ENCODE measurements at places on chromosomes 11 and 22.

- DNase-seq = no peak
Measured at GRCh38 chr11:75068993-75069392, 27.7 kb downstream of the OR2AT4 start.

DNA sequence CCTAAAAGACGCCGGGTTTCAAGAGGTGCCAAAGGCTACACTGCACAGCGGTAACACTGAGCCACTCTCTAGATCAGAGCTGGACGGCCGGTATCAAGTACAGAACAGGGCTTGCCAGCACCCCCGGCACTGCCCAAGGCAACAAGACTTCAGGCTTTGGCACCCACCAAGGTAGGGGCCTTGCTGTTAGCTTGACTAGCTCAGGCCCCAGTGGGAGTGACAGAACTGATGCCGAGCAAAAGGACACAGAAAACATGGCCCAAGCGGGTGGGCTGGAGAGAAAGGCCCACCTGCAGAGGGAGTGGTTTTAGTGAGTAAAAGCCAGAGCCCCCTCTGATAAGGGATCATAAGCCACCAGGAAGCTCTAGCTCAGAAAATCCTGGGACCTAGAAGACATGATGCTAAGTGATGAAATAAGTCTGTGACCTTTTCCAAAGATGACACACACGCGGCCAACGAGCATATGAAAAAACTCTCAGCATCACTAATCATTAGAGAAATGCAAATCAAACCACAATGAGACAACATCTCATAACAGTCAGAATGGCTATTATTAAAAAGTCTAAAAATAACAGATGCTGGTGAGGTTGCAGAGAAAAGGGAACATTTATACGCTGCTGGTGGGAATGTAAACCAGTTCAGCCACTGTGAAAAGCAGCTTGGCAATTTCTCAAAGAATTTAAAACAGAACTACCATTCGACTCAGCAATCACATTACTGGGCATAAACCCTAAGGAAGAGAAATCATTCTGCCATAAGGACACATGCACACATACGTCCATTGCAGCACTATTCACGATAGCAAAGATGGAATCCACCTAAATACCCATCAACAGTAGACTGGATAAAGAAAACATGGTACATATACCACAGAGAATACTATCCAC is 12.9 kb downstream of the EHD1 start:
- no peak for DNase-seq

DNA sequence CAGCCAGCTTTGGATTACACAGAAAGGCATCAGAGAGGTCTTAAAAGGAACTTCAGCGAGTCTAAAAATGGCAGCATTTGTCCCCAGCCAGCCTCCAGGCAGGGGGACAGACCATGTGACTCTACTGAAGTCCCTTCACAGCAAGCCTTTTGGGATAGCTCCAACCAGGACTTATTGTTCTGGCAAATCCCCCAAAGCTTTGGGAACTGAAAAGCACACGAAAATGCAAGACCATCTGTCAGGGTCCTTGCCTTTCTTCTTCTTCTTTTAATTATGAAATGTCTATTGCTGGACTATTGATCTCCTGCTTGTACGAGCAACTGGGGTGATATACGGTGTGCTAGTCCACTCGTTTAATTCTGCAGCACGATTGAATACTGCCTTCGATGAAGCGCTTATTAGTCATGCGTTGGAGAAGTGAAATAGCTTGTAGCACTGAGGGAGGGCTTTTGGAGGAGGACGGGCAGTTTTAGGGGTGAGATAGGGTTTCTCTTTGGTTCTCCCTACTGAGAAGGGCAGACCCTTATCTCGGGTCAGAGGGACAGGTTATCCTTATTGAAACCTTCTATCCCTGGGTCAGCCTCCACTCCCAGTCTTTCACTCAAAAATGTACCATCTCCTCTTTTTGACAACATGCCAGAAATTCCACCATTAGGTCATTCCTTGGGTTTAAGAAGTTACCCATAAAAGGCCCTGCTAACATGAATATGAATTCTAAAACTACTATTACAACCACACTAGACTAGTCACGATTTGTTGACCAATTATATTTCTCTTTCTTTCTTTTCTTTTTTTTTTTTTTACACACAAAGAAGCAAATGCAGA is 416.4 kb downstream of the MIAT start:
- DNase-seq = no peak

DNA sequence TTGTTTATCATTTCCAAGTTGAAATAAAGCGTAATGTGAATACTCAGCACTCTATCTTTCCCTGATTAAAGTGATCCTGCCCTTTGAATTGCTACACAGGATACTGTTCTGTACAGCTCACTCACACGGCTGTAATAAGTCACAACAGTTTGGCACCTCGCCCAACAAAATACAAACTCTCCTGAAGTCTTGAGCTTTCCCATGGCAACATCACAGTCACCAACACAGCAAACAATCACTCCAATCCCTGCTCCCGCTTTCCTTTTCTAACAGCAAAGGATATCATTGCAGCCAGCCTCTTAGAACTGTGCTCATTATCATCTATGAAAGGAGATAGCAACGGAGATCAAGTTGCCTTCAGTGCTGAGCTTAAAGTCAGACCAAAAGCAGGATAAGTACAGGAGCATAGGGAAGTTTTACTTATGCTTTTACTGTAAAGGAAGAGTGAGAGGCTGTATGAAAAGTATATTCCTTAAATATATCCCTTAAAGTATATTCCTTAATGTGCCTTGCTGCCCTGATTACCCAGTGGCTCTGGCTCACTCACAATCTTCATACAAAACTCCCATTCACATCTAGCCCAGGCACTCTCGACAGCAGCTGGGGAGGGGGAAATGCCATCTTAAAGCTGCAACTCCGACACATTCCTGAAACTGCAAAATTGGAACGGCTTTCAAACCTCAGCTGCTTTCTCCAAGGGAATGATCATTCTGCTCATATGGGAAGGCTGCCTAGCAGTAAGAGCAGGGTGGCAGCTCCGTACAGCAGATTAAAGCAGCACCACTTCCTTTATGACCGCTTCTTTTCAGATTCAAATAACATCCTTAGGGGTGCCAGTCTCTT is 35.8 kb downstream of the MAML2 start:
- no peak for DNase-seq

GRCh38 chr22:22376352-22376706 is 131.7 kb downstream of the VPREB1 start:
- DNase-seq = no peak

DNA sequence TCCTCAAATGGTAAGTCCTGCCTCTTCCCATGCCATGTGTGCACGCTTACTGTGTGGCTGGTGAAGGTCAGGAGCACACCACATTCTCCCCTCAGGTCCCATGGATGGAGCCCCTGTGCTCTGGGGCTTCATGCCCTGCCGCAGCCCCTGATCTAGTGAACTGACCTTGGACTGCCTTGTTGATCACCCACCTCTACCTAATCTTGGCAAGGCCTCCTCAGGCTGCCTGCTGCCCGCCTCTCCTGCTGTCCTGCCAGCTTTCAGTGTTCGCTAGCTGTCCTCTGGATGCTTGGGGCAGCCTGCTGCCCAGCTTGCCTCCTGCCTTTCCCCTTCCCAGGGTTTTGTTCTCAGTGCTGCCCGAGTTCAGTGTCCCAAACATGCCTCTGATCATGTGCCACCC is 38.1 kb downstream of the CABIN1 start:
- no peak for DNase-seq

DNA sequence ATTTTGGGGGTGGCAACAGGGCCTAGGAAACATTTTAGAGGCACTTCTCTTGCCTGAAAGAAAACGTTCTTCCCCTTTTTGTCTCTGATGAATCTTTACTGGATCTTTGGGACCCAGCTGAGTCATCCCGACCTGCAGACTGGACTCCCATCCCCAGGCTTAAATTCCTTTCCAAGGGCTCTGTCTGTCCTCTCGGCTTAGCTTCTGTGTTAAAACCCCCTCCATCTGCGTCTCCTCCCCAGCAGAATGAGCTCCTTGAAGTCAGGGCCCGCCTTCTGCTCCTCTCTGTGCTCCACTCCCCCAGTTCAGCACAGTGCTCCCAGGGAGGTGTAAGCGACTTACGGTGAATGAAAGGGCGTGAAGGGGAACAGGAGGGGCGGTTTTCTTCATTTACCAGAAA is 895 bp upstream of the DAGLA start:
- DNase-seq = no peak

GRCh38 chr11:95563859-95564258 is 225.7 kb downstream of the FAM76B start:
- DNase-seq = no peak

- no peak for DNase-seq
Measured at GRCh38 chr11:89608234-89608966, 101.7 kb upstream of the TRIM77 start.

DNA sequence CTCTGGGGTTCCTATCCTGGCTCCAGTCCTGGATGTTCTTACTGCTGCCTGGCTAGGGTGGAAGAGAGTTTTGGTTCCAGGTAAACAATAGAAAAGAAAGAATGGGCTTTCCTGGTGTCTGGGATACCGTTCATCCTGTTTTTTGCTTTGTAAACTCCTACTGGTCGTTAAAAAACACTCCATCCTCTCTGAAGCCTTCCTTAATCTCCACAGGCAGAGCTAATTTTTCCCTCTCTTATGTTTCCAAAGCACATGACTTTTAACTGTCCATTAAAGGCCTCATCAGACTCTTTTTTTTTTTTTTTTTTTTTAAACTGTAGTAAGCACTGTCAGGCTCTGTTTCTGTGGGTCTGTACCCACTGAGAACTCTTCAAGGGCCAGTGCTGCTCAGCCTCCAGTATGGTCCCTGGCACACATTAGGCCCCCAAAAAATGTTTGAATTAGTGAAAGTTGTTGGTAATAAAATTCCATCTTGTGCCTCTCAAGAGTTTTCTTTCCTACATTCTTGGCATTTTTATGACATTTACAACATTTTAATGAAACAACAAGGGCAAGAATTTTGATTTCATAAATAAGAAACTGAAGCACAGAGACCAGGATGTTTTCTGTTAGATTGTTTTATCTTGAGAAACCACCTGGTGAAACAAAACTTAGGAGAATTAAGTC is 104.2 kb downstream of the TEAD1 start:
- no peak for DNase-seq

- DNase-seq = no peak
Measured at GRCh38 chr22:17135153-17135760, 14.1 kb upstream of the TMEM121B start.

GRCh38 chr11:63666874-63667273 is 4.3 kb downstream of the ATL3 start:
- no peak for DNase-seq

DNA sequence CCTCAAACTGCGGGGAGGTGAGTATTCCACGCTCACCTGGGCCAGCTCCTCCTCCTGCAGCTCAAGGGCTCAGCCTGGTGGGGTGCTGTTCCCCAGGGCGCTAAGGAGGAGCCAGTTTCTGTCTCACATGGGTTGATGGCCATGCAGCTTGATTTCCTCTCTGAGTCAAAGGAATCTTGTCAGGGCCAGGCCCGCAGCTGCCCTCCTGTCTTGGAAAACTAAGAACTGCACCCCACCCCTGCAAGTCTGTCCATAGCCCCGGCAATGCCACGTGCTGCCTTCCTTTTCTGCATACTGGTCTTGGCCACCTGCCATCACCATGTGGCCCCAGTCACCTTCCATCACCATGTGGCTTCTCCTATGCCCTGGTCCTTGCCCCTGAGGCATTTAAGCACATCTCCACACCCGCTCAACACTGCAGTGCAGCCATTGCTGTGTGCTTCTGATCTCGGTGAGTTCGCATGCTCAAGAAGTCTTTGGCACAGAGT is 35.2 kb upstream of the CLDN5 start:
- no peak for DNase-seq

Measured in frontal cortex (tissue), 4 donors.